Brain pericyte (primary cell): ENCODE measurements at places on chromosomes 13 and 19.

DNA sequence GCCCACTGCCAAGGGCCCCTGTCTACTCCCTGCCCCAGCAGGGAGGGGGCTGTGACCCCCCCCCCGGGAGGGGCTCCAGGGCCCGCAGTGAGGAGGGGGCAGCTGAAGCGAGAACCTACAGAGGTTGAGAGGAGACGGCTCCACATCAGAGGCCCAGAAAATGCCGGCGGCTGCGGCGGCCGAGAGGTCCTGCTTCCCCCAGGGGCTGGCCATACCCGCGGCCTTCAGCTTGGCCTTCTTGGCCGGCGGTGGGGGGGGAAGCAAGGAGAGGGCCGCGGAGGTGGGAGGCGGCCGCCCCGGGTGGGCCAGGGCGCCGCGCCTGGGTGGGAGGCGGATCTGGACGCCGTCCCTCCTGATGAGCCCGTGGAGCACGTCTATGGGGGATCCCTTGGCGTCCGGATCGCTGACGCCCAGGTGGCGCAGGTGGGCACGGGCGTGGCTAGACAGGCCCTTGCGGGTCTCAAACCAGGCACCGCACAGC, 9.2 kb upstream of the AKAP8L start:
- no peak for DNase-seq

- DNase-seq, result no peak
Measured at GRCh38 chr13:30052120-30052519, 201.7 kb upstream of the UBL3 start.

DNA sequence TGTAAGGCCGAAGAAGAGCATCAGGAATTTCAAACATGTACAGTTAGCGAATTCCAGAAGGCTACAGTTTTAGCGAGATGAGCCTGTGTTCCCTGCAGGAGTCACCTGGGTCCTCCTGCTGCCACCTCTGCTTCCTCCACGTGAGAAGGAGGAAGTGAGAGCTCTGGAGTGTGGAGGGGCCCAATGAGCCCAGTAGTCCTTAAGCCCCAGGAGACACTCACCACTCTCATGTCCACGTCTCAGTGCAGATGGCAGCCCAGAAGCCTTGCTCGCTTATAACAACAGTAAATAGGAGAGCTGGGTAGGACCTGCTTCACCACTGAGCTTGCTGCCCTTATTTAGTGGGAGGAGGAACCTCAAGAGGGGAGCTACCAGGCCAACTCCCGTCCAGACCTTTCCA, 44.3 kb downstream of the SERP2 start:
- no peak for DNase-seq

GRCh38 chr19:41627966-41628675, 1.2 kb upstream of the CEACAM4 start:
- DNase-seq, result no peak

DNA sequence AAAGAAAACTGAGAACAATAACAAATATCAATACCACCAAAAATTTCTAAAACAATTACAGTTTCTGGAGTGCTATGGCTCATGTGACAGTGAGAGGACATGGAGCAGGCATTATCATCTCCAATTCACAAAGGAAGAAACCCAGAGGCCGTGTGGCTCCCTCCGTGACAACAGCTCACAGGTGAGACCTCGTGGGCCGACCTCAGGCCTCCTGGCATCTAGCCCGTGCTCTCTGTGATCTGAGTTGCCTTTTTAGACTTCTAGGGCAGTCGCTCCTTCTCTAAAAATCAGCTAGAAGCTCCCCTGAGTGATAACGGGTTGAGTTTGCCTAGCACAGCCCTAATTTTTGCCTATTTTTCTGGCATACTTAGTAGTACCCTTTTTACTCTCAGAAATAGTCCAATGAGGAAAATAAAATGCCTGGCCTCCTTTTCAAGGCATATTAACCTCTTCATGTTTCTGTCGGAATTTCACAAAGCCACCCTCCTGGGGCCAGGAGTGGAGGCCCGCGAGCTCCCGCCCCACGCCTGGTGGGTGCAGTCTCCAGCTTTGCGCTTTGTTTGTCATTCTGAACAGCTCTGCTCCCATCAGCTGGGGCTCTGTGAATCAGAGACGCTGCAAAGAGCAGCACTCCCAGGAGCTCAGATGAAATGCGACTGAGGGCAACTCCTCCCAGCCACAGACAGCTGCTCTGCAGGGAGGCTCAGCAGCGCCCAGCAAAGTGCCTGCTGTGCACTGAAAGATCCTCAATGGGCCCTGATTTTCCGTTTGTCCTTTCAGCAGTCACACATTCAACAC, 292.5 kb downstream of the UQCRFS1 start:
- no peak for DNase-seq

GRCh38 chr13:84574851-84575250, 692.6 kb upstream of the SLITRK1 start:
- DNase-seq, result no peak

- DNase-seq, result no peak
Measured at GRCh38 chr13:49791315-49791710, 1.2 kb downstream of the KPNA3 start.

DNA sequence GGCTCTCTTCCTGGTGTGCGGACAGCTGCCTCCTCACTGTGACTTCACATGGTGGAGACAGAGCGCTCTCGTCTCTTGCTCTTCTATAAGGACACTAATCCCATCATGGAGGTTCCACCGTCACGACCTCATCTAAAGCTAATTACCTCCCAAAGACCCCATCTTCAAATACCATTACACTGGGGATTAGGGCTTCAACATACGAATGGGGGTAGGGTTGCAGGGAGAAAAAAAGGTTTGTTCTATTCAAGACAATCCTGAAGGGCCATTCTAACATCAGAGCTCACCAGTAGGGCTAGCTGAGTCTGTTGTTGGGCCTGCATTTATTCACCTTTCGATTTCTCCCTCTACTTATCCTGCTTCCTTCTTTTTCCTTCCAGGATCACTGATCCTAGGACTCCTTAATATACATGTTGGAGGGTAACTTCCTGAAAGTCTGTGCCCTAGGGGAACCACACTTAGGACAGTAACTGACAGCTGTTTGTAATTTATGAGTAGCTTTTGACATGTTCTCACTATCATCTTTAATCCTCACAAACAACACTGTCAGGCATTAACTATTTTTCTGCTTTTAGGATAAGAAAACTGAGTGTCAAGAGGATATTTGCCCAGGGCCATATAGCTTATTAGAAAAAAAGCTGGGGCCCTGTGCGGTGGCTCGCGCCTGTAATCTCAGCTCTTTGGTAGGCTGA, 18.8 kb upstream of the GTF2F2 start:
- DNase-seq, result no peak

DNA sequence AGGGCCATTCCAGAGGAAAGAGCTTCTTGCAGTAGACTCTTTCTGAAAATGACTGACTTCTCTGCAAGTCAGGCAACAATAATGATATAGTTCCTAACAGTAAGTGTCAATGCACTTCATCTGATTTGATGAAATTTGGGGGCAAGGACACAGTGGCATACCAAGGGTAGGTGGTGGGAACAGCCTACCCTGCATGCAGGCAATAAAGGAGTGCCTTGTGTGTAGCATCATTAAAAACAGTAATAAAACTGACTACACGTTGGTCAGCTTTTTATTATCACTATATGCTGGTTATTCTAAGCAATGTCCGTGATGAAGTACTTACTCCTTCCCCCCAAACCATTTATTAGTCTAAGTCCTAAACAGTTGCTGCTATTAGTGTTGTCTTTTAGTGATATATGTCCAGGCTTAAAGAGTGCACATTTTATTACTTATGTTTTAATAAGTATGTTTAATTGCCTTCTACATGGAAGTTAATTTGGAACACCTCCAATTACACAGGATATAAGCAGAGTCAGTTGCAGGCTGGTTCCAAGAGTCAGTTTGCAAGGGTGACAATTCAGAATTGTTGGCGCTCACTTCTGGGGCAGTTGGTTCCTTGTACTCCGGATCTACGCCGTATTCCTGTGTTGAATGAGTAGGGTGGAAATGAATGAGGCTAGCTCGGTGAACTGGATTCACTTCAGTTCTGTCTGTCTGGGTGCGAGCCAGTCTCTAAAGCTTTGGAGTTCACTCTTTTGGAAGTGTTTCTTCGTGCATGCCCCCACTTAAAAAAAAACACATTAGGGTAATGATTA, 84.0 kb downstream of the RGCC start:
- no peak for DNase-seq

DNA sequence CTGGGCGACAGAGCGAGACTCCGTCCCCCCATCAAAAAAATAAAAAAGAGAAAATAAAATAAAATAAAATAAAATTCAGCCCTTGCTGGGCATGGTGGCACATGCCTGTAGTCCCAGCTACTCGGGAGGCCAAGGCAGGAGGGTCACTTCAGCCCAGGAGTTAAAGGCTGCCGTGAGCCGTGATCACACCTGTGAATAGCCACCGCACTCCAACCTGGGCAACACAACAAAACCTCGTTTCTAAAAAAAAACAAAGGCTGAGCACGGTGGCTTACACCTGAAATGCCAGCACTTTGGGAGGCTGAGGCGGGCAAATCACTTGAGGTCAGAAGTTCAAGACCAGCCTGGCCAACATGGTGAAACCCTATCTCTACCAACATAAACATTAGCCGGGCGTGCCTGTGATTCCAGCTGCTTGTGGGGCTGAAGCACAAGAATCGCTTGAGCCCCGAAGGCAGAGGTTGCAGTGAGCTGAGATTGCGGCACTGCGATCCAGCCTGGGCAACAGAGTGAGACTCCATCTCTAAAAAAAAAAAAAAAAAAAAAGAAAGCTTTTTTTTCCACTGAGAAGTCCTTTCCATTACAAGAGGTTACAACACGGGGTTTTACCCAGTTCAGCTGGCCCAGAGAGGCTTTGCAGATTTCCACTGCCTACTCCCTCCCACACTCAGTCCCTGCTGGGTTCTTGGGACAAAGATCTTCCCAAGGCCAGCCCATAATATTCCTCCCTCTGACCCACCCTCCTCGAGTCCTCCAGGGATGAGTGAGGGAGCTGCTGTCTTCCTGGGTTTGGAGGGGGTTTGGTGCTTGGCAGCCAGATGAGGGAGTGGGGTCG, 6.4 kb downstream of the ANGPTL4 start:
- no peak for DNase-seq

DNA sequence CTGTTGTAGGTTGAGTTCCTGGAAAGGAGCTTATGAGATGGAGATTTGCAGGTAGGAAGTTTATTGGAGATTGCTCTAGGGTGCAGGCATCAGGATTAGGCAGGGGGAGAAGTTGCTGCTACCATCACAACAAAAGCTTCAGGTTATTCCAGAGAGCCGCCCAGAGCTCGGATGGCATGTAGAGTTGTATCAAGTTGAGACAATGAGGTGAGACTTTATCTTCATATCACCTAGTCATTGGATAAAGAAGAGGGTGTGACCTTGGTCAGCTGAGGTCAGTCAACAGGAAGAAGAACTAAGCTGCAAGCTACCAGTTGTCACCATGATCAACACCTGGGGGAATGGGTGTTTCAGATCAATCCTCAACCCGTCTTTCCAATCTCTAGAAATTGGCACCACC, 342.0 kb downstream of the RFC3 start:
- DNase-seq, result no peak

- DNase-seq, result peak; percentile 18
Measured at GRCh38 chr13:46961719-46962118, 64.9 kb upstream of the HTR2A start.

GRCh38 chr19:14554382-14554812, 17.5 kb downstream of the NDUFB7 start:
- DNase-seq, result no peak

DNA sequence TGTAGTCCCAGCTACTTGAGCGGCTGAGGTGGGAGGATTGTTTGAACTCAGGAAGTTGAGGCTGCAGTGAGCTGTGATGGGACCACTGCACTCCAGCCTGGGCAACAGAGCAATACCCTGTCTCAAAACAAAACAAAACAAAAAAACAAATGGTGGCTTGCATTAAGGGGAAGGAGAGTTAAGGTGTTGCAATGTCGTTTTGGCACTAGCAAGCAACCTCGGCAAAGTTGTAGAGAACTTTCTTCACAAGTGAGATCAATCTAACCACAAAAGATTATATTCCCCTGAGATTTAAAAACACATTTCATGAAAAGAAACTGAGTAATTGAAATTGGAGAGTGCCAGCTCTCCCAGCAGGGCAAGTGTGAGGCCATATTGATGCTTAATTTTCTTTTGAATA, 153.7 kb downstream of the KLF5 start:
- no peak for DNase-seq

DNA sequence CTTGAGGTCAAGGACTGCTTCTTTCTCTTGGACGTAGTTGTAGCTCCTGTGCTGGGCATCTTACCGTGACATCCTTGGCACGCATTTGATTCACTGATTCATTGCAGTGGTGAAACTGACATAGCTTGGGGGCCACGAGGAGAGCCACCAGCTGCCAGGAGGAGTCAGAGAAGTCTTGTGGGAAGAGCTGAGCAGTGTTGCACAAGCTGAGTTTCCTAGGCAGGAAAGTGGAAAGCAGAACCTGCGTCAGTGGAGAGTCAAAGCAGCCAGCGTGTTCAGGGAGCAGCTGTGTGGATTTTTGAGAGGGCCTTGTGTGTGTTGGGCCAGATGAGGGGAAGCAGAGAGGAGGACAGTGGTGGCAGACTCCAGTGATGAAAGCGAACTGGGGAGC, 5.3 kb upstream of the GPR183 start:
- DNase-seq, result peak; percentile 41

GRCh38 chr19:19224852-19225494, 13.2 kb downstream of the NCAN start:
- no peak for DNase-seq

GRCh38 chr19:662962-663681, at the start of gene RNF126:
Gene RNF126, minus strand, starts transcription at chr19:663214. Its CDS starts 93 bp downstream, at chr19:663121.
- DNase-seq, result no peak

GRCh38 chr19:11418549-11419506, at the start of gene RGL3:
Gene RGL3, minus strand, starts transcription at chr19:11419314. Its CDS starts 36 bp downstream, at chr19:11419278.
- DNase-seq, result no peak

DNA sequence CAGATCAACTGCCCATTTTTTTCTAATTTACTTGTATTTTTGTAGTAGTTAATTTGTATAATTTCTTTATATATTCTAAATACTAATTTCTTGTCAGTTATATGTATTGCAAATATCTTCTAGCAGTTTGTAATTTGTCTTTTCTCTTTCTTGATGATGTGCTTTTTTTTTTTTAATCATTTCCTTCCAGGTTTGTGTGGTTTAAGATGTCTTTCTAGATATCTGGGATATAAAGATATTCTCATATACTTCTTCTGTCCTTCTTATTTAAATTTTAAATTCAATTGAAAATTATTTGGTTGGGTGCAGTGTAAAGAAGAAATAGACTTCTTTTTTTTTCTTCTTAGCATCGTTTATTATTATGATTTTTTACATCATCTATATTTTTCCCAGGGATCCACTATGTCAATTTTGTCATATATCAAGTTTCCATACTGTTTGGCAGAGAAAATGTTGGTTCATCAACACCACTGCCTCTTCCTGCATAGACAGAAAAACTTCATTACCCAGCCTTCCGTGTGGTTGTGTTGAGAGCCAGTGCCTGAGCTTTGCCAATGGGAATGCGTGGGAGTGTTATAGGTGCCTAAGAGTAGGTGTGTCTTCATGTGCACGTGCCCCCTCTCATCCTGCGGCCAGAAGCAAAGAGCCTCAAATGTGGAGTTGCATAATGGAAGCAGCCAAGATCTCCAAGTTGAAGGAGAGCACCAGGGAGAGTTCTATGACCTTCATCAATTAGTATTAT, 15.8 kb downstream of the CPB2 start:
- DNase-seq, result no peak

- no peak for DNase-seq
Measured at GRCh38 chr13:34152409-34152808, 334.5 kb downstream of the RFC3 start.
